ENCODE measurements at places on chromosomes 11 and 22. TPM values are rescaled to one million over a fixed set of nuclear protein-coding genes. Genes with fewer than 3 reads are reported as not detected.

- DNase-seq: no peak
Measured at GRCh38 chr11:113241636-113242054, 72.7 kb upstream of the TTC12 start.

GRCh38 chr11:20275987-20276965 is 87.2 kb upstream of the HTATIP2 start:
- DNase-seq: no peak

Gene ANO3
- not detected for total RNA-seq

Gene CHADL
- 0.11 TPM for total RNA-seq

- DNase-seq: no peak
Measured at GRCh38 chr11:128727796-128728431, 34.0 kb downstream of the FLI1 start.

DNA sequence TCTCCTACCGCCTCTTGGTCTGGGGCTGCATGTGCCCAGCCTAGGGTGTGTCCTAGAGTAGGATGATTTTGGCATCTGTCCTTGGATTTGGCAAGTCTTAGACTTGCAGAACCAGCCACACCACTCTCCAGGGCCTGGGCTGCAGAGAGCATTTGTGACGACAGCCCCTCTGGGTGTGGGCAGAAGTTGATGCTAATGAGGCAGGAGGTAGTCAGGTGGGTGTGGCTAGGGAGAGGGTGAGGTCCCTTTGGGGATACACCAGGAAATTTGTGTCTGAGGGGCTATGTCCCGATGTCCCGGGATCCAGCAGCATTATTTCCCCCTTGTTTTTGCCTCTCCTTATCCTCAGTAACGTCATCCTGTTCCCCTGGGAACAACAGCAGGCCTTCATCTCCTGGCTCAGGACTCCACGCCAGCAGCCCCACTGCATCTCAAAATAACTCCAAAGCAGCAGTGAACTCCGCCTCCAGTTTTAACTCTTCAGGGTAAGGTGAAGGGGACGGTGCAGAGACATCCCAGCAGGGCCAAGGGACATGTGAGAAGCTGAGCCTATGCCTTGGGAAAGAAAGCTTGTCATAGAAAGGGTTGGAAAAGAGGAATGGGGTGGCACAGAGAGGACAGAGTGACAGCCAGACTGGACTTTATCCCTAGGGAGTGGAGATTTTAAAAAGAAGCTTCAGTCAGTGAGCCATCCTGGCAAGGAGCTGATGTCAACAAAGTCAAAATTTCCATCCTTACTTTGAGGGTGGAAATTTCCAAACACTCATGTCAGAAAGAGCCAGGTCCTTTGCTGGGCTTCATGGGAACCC is 8.0 kb upstream of the TLCD5 start:
- DNase-seq: no peak

DNA sequence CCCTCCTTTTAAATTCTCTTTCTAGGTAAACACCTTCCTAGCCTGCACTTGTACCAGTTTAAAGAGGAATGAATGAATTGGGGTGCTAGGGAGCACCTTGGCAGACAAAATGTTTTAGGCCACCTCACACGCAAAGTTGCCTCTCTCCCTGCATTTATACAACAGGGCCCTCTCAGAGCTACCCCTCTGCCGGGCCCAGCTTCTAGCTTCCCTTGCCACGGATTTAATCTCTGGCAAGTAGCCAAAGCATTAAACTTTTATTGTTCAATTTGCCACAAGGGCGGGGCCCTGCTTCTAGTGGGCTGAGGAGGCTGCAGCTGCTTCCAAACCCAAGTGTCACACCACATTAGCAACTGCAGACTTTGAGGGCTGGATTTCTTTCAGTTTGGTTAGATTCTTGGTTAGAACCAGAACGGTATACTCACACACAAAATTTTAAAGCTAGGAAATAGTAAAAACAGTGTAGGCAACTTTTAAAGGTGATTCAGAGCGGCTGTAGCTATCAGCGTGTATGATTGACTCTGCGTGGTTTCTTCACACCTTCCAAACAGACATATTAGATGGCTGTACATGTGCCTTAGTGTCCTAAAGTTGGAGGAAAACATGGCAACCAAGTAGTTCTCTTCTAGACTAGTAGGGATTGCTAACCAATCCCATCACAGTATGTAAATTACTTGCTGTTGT is 6.5 kb downstream of the KREMEN1 start:
- no peak for DNase-seq

GRCh38 chr11:965206-965775 is 39.6 kb downstream of the AP2A2 start:
- no peak for DNase-seq

DNA sequence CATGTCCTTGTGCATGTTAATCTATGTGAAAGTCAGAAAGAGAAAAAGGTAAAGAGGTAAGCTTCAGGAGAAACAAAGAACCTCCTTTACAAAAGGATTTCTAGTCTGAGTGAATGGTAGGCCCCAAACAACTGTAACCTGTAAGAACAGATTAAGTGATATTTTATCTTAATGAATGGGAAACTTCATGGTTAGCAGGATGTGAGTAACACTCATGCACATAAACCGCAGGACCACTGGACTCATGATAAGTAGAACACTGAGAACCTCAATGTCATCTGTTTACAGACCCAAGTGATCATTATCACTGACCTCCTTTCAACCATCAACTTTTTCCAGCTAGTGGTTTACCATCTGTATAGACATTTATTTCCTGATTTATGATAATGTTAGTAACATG is 19.9 kb downstream of the OR8G5 start:
- no peak for DNase-seq

Gene DNAJB7
- not detected for total RNA-seq

- no peak for DNase-seq
Measured at GRCh38 chr11:91664521-91664920, 560.1 kb upstream of the FAT3 start.

DNA sequence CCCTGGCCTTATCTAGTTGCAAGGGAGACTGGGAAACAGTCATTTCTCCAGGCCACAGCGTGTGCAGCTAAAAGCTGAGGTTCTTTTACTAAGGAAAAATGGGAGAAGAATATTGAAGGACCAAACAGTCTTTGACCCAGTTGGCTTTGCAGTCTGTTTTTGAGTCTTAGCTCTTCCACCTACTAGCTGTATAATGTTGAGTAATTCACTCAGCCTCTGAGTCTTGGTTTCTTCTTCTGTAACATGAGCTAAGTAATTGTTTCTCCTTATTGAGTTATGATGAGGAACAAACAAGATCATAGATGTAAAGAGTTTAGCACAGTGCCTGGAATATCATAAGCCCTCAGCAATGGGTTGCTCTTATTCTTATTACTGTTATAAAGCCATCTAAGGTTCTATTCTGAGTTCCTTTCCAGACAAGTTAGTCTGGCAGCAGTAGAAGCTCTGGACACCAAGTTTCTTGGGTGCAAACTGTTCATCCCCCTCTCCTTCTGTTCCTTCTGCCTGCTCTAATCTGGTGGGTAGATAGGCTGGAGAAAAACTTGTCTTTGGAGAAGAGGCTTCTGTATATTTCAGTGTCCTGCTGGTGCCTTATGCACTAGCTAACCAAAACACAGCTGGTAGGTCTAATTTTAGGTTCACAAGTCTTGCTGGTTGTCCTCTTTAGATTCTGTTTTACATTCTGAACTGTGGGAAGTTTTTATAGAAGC is 13.5 kb downstream of the TRIM44 start:
- no peak for DNase-seq

DNA sequence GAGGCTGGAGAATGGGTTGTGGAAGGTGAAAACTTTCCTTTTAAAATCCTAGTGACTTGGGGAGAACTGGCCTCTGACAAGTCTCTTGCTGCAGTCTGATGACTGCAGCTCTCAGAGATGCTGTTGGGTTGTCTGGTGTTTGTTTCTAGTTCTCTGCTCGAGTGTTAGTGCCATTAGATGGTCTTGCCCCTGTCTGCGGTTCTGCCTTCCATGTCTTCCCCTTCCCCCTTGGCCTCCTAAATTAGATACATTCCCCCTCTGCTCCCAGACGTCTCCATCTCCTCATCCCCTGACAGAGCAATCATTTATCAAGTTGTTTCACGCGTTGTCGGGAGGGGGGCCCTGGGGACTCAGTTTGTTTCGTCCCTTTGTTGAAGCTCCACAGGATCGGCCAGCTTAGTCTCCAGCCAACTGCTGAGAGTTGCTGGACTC is 67.7 kb downstream of the CECR2 start:
- DNase-seq: no peak

- peak; percentile 55 for DNase-seq
Measured at GRCh38 chr22:28009272-28009827, 90.3 kb upstream of the PITPNB start.

- no peak for DNase-seq
Measured at GRCh38 chr22:47266329-47266728, 503.9 kb downstream of the TBC1D22A start.

GRCh38 chr11:27290261-27291050 is 72.6 kb downstream of the CCDC34 start:
- DNase-seq: no peak

Gene RNF169
- total RNA-seq: 14.4 TPM

GRCh38 chr11:67165623-67166022 is 46.6 kb downstream of the KDM2A start:
- no peak for DNase-seq

DNA sequence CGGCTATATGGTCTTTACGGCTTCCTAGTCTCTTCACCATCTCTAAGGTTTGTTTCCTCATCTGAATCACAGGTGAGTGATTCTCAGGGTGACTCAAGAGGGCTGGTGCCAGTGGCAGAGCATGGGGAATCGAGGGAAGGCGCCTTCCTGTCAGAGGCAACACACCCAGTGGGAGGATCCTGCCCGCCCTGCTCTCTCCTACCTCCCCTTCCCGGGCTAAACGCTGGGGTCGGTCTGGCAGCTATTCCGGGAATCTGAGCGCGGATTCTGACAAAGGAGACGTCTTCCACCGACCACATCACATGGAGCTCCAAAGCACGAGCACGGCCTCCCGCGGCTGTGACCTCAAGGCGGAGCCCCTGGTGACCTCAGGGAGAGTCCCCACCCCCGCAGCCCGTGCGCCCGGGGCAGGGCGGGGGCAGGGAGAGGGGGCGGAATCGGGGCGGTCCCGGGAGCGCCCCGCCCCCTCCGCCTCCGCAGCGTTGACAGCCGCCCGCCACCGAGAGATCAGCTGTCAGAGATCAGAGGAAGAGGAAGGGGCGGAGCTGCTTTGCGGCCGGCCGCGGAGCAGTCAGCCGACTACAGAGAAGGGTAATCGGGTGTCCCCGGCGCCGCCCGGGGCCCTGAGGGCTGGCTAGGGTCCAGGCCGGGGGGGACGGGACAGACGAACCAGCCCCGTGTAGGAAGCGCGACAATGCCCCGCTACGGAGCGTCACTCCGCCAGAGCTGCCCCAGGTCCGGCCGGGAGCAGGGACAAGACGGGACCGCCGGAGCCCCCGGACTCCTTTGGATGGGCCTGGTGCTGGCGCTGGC is at the start of gene SMPD1:
SMPD1 (plus strand) TSS at position 570 of the 813 bp plus-strand sequence; CDS start at position 695, 125 bp downstream.
- DNase-seq: peak; percentile 89

Gene FOLR2
- not detected for total RNA-seq

Gene MUC5AC
- not detected for total RNA-seq

Gene PGM2L1
- 18.2 TPM for total RNA-seq

Gene CHRM1
- not detected for total RNA-seq

GRCh38 chr11:71171576-71171975 is 80.8 kb downstream of the SHANK2 start:
- DNase-seq: no peak

- DNase-seq: no peak
Measured at GRCh38 chr11:68551223-68551622, 90.7 kb downstream of the PPP6R3 start.

- no peak for DNase-seq
Measured at GRCh38 chr11:79950172-79950571, 509.3 kb upstream of the TENM4 start.

DNA sequence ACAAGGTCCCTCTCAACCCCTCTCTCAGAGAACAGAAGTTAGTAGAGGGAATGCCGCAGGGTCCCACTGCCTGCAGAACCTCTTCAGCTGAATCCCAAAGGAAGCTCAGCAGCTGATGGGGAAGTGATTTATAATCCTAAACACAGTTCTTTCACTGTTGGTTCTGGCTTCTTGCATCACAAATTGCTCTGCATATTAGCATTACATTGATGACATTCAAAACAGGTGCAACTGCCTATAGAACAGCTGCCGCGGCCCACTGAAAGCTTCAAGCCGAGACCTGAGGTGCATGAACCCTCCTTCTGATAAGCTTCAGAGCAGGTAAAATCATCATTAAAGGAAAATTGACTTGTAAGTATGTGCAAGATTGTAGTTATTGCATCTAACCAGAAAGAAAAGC is 75.2 kb upstream of the KIRREL3 start:
- DNase-seq: no peak

Gene DTX4
- 0.09 TPM for total RNA-seq

- no peak for DNase-seq
Measured at GRCh38 chr11:7964873-7965272, 374 bp downstream of the NLRP10 start.

DNA sequence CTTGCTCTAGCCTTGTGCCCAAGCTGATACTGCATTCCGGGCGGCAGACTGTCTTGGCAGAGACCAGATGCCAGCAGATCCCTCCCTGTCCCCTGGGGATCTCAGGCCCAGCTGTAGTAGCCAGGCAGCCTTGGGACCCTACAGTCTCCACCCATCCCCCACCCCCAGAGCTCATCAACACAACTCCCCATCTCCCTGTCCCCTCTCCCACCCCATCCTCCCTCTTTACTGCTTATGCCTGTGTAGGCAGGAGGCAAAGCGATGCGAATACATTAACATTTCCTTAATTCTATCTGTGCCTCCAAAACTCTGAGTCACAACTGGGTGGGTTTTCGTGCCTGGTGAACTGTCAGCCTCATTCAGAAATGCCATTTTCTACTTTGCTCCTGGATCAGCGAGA is 547.6 kb downstream of the BUD13 start:
- DNase-seq: no peak

Gene CDCA5
- 82.0 TPM for total RNA-seq

- DNase-seq: no peak
Measured at GRCh38 chr11:16448123-16448717, 91.9 kb upstream of the SOX6 start.

GRCh38 chr22:46111645-46112306 is 38.5 kb upstream of the PPARA start:
- DNase-seq: no peak

DNA sequence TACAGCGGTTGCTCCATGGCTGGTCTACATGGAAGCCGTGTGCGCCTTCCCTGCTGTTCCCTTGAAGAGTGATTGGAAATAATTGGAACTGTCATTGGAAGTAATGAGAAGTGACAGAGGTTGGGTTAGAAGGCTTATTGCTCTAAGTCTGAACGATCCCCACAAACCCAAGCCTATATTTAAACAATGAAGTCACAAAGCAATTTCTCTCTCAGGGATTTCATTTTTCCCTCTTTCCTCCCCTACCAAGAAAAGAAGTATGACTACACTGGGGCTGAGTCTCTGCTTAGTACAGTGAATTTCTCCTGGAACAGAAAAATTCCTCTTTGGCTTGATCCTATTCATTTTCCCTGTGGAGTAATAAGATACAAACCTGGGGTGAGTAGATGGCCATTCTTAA is 7.8 kb downstream of the CLMP start:
- DNase-seq: no peak

Gene CREB3L1
- not detected for total RNA-seq

Gene CD3G
- total RNA-seq: 139 TPM

Gene P2RY2
- total RNA-seq: not detected

- DNase-seq: no peak
Measured at GRCh38 chr11:113075586-113076095, 114.4 kb downstream of the NCAM1 start.

Measured in activated T-helper 2 cell treated with anti-CD3 and anti-CD28 coated beads, Interferon-gamma antibody, Interleukin-2, Interleukin-4, amounts not matched to agents 10 μg/mL and 5 μg/mL and 100 μg/mL, durations not matched to agents 14 hours and 24 hours and 36 hours (primary cell).